T follicular helper cell (primary cell): ENCODE measurements at places on chromosomes 1 and 21.

GRCh38 chr1:212578041-212578440 is 30.5 kb upstream of the ATF3 start:
- DNase-seq = no peak

- no peak for DNase-seq
Observed at GRCh38 chr21:35044770-35045541, 4.1 kb downstream of the RUNX1 start.

GRCh38 chr1:7256526-7256925 is 471.3 kb downstream of the CAMTA1 start:
- DNase-seq = no peak

DNA sequence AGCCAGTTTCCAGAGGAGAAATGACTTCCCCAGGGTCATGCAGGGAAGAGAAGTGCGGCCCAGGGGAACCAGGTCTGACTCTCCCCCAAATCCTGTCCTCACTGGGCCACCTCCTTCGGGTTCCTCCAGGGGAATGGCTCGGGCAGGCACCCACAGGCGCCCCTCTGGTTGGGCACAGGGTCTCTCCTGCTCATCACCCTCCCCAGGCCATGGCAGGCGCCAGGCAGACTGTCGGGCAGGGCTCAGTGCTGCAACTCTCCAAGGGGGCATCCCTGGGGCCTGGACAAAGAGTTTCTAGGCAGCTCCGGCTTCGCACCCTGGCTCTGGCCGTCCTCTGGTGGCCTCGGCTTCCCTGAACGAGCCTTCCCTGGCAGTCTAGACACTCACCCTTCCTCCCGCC is 75.6 kb downstream of the MEGF6 start:
- DNase-seq = no peak

- no peak for DNase-seq
Observed at GRCh38 chr1:158095737-158096335, 84.9 kb upstream of the CD1D start.
